ENCODE measurements at places on chromosomes 4 and X. TPM values are rescaled to one million over a fixed set of nuclear protein-coding genes. Genes with fewer than 3 reads are reported as not detected.

MAGEA3 gene
- 0.28 TPM for total RNA-seq

TMEM154 gene
- 28.5 TPM for total RNA-seq

PPP1R3F gene
- total RNA-seq: 11.7 TPM

P2RY4 gene
- 0.61 TPM for total RNA-seq

ARMCX1 gene
- 0.86 TPM for total RNA-seq

XK gene
- total RNA-seq: 0.18 TPM

XPNPEP2 gene
- not detected for total RNA-seq

SYTL5 gene
- total RNA-seq: not detected

MRPS18C gene
- total RNA-seq: 32.9 TPM

TMPRSS11F gene
- total RNA-seq: not detected
